ENCODE measurements at places on chromosomes 3 and 15.

GRCh38 chr3:16837602-16838001 is 47.2 kb upstream of the PLCL2 start:
- no peak for DNase-seq

DNA sequence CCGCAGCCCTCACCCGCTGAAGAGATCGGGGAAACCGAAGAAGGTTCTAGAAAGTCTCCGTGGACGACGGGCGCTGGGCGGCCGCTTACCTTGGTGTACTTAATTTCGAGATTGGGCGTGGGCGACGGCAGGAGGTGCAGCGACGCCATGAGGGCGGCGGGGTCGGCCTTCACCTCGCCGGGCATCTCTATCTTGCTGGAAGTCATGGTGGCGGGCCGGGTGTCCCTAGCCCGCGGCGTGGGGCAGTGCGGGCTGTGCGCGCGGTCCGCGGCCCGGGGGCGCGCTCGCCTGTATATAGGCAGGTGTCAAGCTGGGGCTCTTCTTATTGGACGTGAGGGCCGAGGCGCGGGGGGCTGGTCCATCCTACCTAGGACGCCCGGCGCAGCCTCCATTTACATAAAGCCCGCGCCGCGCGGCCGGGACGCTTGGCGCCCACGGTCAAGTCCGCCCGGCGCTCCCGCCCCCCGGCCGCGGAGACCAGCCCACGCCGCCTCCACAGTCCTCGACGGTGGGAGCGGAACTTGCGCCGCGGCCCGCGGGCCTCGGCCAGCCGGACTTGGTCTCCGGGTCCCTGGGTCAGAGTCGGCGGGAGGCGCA is at the start of gene ALDH1A2:
Gene ALDH1A2 (minus strand): TSS at position 267 of the 597 bp plus-strand sequence. CDS start 61 bp downstream, at position 206.
- peak; percentile 9 for DNase-seq

DNA sequence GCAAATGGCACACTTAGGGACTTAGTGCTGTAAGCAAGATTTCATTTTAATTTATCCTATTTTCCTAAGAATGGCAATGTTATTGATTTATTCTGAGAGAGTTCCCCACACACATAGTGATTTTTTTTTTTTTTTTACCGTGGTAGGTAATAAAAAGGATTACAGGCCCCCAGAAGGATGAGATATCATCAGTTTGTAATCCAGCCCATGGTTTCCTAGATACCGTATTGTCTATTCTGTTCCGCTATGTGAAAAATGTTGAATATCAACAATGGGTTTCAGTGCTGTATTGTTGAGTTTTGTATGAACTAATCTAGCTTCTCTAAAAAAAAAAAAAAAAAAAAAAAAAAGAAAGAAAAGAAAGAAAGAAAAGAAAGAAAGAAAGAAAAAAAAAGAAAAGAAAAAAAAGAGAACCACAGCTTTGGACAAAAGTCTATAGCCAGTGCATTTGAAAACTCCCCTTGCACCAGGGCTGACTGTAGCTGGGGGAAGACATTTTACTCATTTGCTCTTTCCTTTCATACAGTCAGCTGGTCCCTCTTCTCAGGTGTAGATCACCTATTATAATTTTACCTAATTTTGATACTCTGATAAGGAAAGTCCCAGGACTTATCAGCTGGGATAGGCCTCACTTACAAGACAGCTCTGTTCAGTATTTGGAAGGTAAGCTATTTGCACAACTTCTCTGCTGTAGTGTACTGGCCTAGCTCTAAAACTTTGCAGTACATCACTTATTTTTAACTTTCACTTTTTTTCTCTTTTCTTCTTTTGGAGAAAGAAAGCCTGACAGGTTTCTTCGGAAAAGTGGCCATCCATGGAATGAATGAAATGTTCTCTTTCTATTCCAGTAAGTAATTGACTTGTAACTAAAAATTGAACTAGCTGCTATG is 101.4 kb upstream of the SOX2 start:
- DNase-seq = no peak

- DNase-seq = no peak
Measured at GRCh38 chr3:50167069-50167840, 12.1 kb downstream of the SEMA3F start.

GRCh38 chr3:190058521-190059241 is 62.0 kb downstream of the P3H2 start:
- DNase-seq = no peak

DNA sequence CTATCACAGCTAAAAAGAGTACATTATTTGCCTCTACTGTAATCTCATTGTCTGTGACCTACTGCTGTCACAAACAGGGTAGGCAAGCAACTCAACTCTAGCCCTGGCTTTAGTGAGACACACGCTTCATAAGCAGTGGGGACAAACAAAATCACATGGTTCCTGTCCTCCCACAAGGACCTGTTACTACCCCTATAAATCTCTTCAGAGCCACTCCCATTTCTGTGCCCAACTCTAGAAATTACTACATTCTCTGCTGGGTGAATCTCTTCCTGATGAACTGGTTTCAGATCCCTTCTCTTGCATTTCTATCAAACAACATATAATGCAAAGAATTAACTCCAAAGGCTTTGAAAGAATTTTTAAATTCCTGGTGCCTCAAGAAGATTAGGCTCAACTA is 117.3 kb downstream of the DMXL2 start:
- no peak for DNase-seq

DNA sequence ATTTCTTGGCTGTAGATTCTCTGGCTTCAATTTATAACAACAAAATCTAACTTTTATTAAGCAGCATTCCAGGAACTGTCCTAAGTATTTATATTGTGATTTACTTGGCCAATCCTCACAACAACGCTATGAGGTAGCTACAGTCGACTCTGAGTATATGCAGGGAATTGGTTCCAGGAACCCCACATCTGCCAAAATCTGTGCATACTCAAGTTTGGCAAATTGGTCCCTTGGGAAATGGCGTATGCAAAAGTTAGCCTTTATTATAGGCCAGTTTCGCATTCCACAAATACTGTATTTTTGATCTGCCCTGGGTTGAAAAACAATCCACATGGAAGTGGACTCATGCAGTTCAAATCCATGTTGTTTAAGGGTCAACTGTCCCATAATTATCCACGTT is 53.9 kb downstream of the RAP2B start:
- no peak for DNase-seq

DNA sequence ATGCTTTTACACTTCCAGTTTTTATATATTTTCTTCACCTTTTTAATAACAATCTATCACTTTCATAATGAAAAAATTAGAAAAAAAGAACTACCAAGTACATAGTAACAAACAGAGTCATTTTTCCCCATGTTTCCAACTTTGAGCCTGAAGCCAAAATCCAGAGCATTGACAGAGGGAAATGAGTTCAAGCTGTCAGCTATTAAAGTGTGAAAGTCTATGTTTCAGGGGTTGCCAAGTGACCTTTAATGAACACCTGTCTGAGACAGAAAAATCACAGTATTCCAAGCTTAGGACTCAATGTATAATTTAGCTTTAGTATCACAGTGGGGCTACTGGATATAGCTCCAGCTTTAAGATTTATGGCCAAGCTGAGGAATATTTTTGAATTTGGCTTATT is 128.3 kb upstream of the GADL1 start:
- no peak for DNase-seq

GRCh38 chr3:174197416-174197815 is 661.7 kb upstream of the NAALADL2 start:
- no peak for DNase-seq

- no peak for DNase-seq
Measured at GRCh38 chr15:82909080-82909815, 43.3 kb downstream of the HOMER2 start.

DNA sequence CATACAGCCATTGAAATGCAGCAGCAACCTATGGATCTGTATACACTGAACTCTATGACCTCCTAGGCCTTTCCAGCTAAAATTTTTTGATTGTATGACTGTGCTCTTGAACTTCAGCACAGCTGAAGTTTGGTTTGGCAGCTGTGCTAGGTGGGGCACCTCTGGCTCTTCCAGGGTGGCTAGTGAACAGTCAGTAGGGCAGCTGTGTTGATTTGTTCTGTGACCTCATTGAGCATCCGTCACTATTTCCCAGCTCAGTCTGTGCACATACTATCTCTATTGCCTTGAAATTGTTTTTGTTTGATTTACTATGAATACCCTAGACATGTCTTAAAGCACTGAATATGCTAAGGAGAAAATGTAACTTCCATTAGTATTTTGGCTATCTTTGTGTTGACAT is 363.2 kb upstream of the NAALADL2 start:
- DNase-seq = no peak

DNA sequence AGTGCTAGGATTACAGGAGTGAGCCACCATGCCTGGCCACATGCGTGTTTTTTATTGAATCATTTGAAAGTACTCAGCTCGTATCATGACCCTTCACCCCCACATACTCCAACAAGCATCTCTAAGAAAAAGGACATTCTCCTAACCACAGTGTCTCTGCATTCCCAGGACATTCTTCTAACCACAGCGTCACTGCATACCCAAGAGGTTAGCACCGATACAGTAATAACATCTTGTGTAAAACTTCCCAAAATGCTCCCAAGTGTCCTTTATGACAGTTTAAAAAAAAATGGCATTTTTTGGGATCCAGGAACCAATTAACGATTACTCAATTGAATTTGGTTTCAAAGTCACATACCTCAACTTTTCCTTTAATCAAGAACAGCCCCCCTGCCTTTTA is 39.6 kb downstream of the FLNB start:
- DNase-seq = no peak

DNA sequence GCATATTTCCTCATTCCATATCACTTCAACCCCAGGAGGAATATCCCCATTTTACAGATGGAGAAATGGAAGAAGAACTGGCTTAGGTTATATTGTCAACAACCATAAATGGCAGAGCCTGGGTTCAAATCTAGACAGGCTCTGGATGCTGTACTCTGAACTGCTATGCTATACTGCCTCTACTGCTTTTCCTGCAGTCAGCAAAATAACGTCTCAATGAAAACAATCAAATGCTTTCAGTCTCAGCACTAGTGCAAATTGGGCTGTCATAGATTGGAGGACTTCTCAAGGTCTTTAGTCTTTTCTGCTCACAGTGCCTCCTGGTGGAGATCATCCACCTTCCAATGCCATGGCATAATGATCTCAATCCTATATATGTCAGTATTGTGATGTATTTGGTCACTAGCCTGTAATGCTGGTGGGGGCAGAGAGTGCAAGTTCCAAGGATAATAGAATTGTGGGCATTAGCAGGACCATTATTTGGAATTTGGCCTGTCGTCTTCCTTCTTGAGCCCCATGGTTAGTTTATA is 285.0 kb downstream of the CLSTN2 start:
- DNase-seq = no peak

DNA sequence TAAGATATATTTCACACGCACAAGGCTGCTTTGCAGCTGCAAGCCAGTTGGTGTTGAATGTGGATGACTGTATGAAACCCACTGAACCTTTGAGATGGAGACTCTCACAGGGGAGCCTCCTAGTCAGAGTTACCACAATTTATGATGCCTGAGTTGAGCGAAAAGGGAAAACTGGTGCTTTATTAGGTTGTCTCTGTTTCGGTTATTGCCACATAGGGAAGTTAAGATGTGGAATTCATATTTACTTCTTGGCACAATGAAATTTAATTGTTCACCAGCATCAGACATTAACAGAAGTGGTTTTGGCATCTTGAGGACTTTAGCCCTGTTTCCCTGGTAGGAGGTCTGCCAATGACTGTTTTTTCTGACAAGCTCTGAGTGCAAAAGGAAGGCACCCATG is 358.2 kb downstream of the SQOR start:
- DNase-seq = no peak

DNA sequence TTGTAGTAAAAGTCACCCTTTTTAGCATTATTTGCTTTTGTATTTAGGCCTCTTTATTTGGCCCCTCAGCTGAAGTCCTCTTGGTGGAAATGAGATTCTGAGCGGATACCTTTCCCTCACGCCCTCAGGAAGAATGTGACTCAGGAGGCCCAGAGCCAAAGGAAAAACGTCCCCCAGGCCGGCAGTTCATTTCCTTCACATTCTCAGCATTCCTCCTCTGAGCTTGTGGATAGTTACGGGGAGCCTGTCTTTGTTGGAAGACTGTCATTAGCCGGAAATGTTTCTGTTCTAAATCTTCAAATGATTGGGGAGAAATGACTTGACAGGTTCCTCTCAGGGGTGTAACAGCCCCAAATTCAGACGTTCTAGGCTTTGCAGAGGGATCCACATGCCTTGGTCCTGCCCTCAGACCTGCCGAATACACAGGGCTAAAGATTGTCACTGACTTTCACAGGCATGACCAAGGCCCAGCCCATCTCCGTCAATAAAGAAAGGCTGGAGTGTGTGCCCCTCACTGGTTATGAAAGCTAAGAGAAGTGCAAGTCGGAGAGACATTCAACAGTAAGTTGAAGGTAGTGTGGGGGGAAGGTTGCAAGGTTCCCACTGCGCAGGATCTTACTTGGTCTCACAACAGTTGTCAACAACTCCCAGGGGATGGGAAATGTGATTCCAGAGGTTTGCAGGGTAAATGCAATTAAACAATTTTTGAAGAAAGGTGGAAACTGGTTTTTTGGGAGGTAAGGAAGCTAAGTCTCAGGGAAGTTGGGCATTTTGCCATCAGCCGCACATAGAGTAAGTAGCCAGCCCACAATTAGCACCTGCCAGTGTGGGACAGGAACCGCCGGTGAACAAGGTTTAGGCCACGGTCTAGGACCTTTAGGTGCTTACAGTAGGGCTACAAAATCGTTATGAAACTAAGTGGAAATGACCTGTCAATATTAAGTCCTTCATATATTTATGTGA is 39.7 kb upstream of the MYZAP start:
- no peak for DNase-seq

- DNase-seq = no peak
Measured at GRCh38 chr3:9097495-9097894, 134.2 kb upstream of the RAD18 start.

DNA sequence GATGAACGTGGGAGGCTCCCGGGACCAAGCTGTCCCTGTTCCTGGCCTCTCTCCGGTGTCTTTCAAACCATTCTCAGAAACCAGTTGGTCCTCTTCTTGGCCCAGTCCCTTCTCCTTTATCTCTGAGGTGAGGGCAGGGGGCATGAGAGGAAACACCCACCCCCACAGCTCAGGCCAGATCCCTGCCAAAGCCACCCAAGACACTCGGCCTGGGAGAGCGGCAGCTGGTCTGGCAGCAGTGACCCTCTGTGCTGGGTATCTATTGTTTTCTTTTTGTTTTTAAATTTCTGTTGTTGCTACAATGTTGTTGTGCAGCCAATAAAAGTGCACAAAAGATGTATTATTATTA is 27.3 kb downstream of the ACSBG1 start:
- DNase-seq = no peak
